GM12878 (cell line): ENCODE measurements at places on chromosomes 3 and 15.

- DNase-seq, result no peak
Measured at GRCh38 chr3:195003006-195003892, 267.7 kb downstream of the XXYLT1 start.

DNA sequence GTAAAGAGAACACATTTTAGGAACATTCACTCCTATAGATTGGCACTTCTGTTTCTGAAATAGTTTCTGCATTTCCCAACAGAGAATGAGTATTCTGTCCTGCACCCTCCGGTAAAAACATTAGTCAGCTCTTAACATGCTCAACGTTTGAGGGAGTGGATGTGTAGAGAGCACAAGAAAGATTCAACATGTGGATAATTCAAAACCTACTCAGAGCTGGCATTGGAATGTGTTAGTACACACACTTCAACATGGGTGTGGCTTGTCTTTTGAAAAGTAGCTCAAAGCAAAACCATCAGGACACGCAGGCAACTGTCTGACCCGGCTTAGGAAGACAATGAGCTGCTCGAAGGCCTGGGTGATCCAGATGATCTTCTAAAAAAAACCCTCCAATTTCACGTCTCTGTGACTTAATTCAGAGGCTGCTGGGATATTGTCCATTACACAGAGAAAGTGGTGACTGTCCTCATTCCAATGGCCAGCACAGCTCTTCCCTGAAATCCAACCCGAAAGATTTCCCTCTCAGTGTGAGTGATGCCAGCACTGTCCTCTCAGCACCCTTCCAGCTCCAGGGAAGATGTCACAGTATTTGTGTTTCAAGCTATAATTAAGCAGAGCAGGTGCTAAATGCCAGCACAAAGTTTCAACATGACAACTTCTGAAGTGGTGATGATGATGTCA lies 18.1 kb downstream of the FBN1 start:
- DNase-seq, result no peak

- DNase-seq, result no peak
Measured at GRCh38 chr3:29544701-29545363, 264.0 kb downstream of the RBMS3 start.

GRCh38 chr3:169400874-169401273 lies 262.6 kb downstream of the MECOM start:
- DNase-seq, result no peak
